ENCODE measurements at places on chromosomes 3 and 15.

GRCh38 chr15:47887241-47887800, 170.0 kb downstream of the SEMA6D start:
- DNase-seq = no peak

DNA sequence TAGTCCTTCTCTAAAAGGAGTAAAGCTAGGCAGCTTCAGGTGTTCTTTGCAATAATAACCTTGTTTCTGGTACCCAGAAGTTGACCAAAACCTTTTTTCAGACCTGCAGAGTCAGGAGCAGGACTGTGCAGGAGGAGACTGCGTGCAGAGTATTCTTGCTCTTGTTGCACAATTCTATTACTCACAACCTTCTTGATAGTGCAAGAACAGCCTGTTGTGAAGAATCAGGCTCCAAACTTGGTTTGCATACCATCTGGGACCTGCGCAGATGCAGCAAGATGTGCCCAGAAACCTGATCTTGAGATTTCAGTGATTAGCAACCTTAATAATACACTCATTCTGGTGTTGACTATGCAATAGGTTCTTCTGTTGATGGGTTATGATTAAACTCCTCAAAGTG, 111.9 kb downstream of the ATG7 start:
- no peak for DNase-seq

DNA sequence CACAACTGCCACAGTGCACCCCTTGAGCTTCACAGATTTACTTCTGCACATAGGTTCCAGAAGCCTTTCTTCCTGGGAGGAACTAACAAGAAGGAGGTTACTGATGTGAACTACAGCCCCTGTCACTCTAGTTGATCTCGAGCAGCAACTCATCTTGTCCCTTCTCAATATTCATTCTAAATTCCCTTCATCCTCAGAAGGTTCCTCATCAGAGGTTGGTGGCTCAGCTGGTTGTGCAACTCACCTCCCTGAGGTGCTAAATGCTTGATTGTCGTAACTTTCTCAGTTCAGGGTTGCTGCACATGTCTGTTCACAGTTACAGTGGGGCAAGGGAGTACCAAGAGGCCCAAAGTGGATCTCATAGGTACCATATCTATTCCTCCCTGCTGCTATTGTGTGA, 5.7 kb upstream of the A4GNT start:
- no peak for DNase-seq

DNA sequence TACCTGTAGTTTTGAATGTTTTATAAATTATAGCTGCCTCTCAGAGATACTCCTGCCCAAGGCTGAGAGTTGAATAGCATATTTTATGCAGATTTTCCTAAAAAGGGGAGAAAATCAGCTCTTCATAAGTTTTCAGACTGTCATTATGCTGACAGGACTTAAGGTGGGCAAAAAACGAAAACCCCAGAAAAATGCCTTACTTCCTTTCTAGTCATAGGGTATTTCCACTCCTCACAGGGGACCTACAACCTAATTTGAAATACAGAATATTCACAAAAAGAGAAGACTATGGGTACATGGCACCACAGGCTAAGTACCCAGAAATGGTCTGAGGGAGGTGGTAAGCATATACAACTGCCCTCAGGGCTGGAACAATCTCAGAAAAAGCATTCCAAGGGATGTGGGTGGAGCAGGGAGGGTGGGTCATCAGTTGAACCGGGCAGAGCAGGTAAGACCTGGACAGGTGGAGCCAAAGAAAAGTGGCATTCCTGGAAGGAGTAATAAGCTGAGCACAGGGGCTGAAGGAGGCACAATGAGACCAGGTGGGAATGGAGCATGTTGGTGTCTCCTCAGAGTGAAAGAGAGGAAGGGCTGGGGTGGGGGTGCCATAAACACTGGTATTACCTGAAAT, 10.6 kb upstream of the OXSR1 start:
- DNase-seq = no peak

- no peak for DNase-seq
Observed at GRCh38 chr3:414063-414462, 217.5 kb downstream of the CHL1 start.

DNA sequence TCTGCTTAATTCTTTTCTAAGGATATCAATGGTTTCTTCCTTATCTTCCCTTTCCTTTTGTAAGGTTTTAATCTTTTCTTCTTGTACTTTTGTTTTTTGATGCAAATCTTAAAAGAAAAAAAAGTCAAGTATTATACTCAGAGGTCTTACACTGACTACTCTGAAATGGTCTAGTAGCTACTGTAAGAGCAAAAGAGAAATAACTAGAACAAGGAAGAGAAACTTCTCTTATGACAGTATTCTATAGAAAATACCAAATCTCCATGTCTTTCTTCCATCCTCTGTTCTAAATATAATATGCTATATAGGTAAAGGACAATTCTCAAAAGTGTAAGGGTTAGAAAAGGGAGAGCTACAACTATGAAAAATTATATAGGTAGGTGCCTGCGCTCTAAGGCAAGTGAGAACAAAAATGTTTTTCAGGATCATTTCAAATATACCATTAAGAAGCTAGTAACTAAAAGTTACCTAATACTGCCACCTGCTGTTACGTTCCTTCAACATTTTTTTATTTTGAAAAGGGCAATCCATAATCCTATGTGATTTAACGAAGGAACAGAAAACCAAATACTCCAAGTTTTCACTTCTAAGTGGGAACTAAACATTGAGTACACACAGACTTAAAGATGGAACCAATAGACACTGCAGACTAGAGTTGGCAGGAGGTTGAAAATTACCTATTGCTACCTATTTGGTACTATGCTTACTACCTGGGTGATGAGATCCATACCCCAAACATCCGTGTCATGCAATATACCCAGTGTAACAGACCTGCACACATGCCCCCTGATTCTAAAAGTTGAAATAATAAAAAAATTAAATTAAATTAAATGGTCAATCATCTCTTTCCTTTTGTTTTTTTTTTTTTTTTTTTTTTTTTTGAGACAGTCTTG, 36.7 kb downstream of the CIP2A start:
- no peak for DNase-seq

DNA sequence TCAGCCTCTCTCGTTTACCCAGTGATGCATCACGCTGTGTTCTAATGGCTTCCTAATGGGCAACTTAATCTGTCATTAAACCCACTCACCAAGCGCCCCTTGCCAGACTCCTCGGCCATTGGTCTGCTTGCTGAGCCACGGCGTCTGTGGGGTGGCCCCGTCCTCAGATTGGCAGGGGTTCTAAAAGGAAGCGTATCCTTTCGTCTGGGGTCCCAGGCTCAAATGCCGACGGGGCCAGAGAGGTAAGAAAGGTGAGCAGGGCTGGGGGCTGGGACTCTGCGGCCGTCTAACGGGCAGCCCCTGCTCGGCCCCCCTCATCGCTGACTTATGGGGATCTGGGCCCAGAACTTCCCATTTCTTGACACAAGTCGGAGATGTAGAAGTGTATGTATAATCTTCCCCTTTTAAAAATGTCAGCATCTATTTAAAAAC, 315.1 kb upstream of the PROK2 start:
- DNase-seq = no peak

DNA sequence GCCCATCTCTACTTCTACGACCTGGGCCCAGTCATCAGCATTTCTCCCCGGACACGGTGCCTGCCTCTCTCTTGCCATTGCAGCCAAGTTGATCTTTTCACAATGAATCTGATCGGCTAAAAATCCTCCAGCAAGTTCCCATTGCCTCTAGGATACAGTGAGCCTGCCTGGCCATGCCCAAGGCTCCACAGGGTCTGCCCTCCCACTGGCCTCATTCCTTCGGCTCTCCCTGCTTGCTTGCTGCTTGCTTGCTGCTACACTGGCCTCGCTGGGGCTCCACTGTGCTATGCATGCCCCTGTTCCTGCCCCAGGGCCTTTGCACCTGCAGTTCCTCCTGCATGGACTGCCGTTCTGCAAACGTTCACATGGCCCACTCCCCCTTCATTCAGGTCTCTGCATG, 2.0 kb downstream of the ABTB1 start:
- peak; percentile 59 for DNase-seq

DNA sequence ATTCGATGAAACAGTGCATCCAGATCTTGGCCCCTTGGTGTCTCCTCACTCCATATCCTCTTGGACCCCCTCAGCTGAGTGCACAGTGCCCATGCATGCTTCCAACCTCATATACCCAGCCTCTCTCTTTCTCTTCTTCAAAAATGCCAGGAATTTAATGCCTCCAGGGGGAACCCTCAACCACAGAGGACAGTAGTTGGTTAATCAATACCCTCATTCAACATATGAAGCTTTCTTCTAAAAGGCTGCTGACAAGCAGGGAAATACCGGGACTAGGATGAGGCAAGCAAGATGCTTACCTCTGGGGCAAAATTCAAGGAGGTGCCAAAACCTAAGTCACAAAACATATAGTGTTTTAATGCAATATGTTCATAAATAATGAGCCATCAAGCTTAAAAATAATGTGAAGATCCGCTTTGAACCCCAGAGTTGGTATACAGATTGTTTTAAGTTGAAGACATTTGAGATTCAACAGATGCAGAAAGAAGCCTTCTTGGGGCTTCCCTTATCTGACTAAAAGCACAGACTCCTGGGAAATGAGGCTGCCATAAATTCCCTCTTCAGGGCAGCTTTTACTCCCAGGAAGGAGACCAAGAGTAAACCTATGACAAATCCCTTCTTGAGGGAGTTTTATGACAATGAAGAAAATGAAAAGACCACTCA, 48.2 kb upstream of the FHIT start:
- no peak for DNase-seq

- no peak for DNase-seq
Observed at GRCh38 chr3:162007722-162008121, 511.1 kb downstream of the OTOL1 start.

GRCh38 chr3:37502621-37503020, 328.2 kb upstream of the LRRFIP2 start:
- DNase-seq = no peak

DNA sequence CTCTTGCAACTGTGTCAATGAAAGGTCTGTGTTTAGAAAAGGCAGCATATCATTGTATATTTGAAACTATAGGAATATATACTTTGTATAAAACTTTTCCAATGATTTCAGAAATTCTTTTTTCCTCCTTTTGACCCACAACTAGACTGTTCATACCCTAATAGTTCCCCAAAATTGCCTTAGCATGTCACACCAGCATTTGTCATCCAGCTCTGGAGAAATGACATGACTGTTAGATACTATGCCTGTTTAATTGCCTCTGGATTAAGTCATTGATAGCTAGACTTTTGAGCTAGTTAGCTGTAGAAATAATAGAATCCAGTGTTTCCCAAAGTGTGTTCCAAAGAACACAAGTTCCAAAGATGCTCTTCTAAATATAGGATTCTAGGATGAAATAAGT, 32.4 kb downstream of the B3GALNT1 start:
- no peak for DNase-seq

GRCh38 chr15:48175126-48175525, 3.0 kb downstream of the MYEF2 start:
- no peak for DNase-seq

GRCh38 chr3:188780193-188781147, 391.3 kb upstream of the TPRG1 start:
- no peak for DNase-seq

- no peak for DNase-seq
Observed at GRCh38 chr3:164208048-164208447, 870.2 kb downstream of the SI start.

DNA sequence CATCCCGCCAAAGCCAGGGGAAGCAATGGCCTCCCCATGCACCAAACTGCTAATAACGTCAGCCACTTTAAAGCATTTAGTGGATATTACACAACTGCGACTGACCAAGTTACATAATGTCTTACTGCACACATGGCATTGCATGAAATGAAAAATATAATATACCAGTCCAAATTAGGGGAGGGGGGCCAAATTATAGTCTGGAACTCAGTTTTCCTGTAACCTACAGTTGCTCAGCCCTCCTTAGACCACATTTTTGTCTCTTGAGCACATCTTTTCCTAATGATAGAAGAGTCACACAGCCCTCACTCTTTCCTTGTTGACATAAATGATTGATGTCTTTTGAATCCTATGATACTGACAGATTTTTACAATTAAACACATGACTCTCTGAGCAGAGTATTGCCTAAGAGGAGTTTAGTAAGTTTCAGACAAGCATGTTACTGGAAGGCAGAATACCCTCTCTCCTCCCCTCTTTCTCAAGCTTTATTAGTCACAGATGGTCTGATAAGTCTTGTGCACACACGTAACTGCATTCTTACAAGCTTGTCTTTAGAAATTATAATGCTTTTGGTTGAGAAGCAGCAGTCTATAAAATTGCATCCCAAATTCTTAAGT, 1.1 kb upstream of the PLD1 start:
- DNase-seq = no peak

DNA sequence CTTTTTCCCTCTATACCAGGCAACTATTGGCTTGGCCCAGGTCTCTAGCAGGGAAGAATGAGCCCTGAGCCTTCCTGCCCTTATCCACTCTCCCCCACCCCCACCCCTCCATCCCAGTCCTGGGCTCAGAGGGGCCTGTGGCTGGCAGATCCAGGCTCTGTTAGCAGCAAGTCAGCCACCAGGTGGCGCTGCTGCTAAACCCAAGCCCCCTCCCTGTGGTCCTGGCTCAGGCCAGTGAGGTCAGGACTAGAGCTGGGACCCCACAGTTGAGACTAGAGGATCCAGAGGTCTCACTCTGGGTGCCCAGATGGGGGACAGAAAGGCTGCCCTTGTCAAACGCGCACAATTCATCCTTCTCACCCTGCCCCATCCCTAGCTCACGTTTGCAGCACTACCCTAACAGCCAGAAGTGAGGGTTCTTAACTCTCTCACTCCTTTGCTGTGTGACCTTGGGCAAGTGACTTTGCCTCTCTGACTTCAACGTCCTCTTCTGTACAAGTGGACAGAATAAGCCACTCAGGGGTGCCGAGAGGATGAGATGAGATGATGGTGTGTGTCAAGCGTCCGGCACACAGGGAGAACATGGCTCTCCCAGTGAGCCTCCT, 46.8 kb upstream of the SLC6A1 start:
- peak; percentile 78 for DNase-seq

GRCh38 chr3:98012979-98013378, 22.1 kb downstream of the GABRR3 start:
- DNase-seq = no peak

- no peak for DNase-seq
Observed at GRCh38 chr3:32945136-32945535, 6.3 kb upstream of the CCR4 start.

GRCh38 chr15:72722071-72722696, 36.2 kb downstream of the BBS4 start:
- peak; percentile 73 for DNase-seq

GRCh38 chr3:112115161-112115739, 17.8 kb downstream of the GCSAM start:
- no peak for DNase-seq

Measured in sciatic nerve (tissue), 2 donors.